Neural progenitor cell (in vitro differentiated cells): ENCODE measurements at places on chromosomes 7 and 10.

- no peak for DNase-seq
These were observed 865.9 kb downstream of the LRMDA start for GRCh38 chr10:76297358-76297757.

GRCh38 chr7:42241424-42241823, 4.4 kb upstream of the GLI3 start:
- no peak for DNase-seq

DNA sequence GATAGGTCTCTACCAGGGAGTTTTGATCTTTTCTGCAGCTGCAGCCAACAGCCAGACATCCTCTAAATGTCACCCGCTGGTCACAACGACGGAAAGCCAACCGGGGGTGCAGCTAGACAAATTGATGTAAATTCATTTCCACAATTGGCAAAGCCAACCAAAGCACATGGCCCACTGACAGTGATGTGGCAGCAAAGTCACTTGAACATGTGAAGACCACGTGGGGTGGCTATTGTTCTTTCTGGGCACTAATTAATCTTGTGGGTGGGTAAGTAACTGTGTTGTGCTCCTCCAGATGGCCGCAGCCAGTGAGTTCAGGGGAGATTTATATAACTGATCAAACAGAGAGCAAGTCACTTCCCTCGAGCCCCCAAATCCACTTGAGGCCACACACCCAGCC, 354.1 kb downstream of the ANKRD30A start:
- DNase-seq, result no peak

DNA sequence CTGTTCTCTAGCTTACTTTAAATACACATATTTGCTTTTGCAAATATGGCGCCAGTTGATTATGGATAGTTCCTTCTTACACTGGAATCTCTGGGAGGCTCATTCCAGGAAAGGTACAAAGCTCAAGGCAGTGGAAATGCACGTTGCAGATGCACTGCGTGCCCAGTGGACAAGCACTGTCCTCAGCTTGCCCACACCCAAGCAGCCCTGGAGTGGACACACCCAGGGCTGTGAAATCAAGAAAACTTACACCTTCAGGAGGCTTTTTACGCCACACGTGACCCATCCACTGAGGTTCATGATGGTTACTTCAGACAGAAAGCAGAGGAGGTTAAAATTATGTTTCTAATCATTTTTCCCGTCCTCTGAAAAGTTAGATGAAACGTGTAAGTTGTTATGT, 248.5 kb downstream of the VTI1A start:
- no peak for DNase-seq

GRCh38 chr10:61010863-61011262, 66.9 kb upstream of the RHOBTB1 start:
- no peak for DNase-seq

DNA sequence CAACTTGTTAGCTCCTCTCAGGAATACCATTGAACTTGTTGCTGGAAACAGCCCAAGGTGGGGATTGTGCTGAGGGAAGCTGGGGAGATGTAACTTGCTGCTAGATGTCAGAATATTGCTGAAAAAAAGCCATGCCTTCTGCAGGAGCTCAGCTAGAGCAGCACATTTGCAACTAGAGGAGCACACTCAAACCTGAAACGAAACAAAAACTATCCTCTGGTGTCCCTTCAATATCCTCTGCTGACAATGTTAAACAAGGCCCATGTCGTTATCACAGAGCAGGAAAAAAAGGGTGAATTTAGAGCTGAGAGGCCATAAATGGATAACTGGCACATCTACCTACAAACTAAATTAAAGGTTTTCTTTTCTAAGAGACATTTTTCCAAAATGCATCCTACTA, 53.7 kb upstream of the MACC1 start:
- DNase-seq, result no peak

- DNase-seq, result no peak
These were observed 24.1 kb downstream of the OAT start for GRCh38 chr10:124394583-124394982.

DNA sequence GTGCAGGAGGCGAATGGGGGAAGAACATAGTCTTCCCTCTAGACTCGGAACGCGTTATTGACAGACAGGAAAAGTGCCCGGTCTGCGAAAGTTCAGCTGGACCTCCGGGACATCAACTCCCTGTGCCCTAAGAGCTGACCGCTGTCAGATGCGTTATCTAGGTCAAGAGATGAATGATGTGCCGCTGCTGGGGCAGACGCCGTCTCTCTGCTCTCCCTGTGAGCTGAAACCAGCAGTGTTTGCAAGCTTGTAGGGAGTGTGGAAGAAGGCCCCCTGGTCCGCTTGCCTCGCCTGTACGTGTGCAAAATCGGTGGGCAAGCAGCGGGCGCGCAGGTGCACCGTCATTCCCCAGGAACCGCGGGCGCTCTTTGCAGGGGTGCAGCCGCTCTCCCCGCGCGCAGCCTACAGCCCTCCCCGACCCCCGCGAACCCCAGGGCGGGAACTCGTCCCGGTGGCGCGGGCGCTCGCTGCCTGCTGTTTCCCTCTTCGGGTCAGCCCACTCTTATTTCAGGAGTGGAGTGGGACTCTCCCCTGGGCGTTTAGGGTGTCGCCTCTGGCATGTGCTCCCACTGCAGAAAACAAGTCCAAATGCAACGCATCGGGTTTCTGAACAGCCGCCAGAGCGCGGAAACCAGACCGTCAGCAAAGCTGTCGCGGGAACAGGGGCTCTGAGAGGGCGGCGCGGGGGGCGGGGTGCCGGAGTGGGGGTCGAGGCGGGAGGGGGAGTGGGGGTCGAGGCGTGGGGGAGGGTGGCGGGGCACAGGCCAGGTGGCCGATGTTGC, 1.8 kb upstream of the PFKFB3 start:
- peak; percentile 68 for DNase-seq

- no peak for DNase-seq
These were observed 6.1 kb upstream of the KEL start for GRCh38 chr7:142968229-142968628.

DNA sequence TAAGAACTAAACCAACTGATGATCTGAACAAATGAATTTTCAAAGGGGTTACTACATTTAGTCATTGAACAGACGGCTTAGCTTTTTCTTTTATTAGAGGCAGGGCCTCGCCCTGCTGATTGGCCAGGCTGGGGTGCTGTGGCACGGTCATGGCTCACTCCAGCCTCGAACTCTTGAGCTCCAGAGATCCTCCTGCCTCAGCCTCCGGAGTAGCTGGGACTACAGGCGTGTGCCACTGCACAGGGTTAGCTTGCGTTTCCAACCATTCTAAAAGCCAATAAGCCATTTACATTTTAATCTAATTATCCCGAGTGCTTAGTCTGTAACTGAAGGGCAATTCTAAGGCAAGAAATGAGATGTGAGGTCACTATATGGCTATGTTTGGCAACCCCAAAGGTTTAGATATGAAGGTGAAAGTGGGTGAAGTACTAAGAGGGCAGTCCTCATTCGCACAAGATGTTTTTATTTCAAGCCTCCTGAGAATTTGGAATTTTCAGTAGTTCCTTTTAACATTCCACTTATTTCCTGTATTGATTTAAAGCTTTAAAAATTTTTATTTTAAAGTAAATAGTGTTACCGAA, 1.6 kb upstream of the CDK13 start:
- no peak for DNase-seq

DNA sequence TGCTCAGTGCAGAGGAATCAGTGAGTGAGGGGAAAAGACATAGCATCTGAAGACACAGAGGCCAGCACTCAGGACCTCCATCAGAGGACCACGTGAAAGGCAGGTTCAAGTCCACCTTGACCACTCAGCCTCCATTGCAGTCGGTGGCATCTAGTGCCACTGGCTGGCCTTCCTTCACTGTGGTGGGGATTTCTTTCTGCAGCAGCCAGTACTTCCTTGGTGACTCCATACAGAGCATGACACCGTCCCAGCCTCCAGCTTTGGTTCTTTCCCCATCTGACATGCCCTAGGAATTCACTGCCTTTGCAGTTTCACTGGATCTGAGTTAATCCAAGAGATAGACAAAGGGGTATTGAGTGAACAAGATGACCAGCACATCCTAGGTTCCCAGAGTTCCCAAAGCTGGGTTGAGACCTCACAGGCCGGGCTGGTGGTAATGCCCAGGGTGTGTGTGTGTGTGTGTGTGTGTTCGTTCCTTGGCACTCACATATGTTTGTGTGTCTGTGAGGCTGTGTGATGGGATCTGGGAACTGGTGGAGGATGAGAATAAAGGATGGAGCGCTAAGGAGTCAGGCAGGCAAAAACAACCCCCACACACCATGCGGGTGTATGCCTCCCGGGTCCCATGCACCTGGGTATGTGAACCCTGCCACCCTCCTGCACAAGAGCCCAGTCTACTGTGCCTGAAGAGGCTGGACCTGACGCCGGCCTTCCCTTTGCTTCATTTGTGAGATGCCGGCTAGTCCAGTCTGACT, 57.8 kb downstream of the SYPL1 start:
- no peak for DNase-seq
